ENCODE measurements at places on chromosomes 12 and 14. TPM values are rescaled to one million over a fixed set of nuclear protein-coding genes. Genes with fewer than 3 reads are reported as not detected.

CHGA gene
- 0.52 TPM for total RNA-seq

ADGRD1 gene
- not detected for total RNA-seq

TIMELESS gene
- total RNA-seq, result 21.7 TPM

KIF5A gene
- total RNA-seq, result 2.4 TPM

CLEC14A gene
- total RNA-seq, result not detected

SPIC gene
- not detected for total RNA-seq

ISCA2 gene
- 17.8 TPM for total RNA-seq

GUCY2C gene
- not detected for total RNA-seq

B3GNT4 gene
- total RNA-seq, result 0.67 TPM

GRCh38 chr12:16282978-16283377, 5.5 kb upstream of the SLC15A5 start:
- no peak for DNase-seq

DNA sequence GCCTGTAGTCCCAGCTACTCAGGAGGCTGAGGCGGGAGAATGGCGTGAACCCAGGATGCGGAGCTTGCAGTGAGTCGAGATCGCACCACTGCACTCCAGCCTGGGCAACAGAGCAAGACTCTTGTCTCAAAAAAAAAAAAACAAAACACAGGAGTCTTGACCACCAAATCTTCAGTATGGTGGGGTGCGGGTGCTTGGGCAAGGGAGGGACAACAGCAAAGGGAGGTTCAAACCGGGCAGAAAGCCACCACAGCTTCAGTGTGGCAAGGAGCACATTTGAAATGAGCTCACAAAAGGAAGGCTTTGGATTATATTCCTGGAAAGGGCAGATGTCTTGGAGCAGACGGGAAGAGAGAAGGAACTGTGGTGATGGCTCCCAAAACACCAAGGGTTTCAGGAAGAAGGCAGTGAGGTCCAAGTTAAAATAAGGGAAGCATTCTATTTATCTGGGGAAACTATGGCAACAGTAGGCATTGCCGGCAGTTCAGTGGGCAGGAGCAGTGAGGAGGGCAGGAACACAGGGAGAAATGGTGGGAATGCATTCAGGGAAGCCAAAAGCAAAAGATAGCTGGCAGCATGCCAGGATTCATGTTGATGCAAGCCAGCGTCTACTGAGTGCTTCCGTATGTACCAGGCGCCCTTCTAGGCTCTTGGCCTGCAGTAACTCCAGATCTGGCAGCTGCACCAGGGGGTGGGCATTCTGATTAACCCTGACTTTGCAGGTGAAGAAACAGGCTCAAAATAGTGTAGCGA, 51.0 kb upstream of the SRSF5 start:
- DNase-seq, result peak; percentile 93

- DNase-seq, result no peak
Observed at GRCh38 chr14:95869776-95870175, 6.9 kb upstream of the TUNAR start.

- DNase-seq, result peak; percentile 58
Observed at GRCh38 chr12:42686514-42687172, 97.1 kb upstream of the PRICKLE1 start.

GRCh38 chr12:46374310-46374709, 1.7 kb upstream of the SLC38A2 start:
- no peak for DNase-seq

- no peak for DNase-seq
Observed at GRCh38 chr12:123233505-123234308, 471 bp downstream of the MTRFR start.

- DNase-seq, result no peak
Observed at GRCh38 chr12:128476266-128476665, 209.3 kb downstream of the TMEM132C start.

GRCh38 chr14:77989441-77989991, 180.7 kb upstream of the NRXN3 start:
- DNase-seq, result no peak

DNA sequence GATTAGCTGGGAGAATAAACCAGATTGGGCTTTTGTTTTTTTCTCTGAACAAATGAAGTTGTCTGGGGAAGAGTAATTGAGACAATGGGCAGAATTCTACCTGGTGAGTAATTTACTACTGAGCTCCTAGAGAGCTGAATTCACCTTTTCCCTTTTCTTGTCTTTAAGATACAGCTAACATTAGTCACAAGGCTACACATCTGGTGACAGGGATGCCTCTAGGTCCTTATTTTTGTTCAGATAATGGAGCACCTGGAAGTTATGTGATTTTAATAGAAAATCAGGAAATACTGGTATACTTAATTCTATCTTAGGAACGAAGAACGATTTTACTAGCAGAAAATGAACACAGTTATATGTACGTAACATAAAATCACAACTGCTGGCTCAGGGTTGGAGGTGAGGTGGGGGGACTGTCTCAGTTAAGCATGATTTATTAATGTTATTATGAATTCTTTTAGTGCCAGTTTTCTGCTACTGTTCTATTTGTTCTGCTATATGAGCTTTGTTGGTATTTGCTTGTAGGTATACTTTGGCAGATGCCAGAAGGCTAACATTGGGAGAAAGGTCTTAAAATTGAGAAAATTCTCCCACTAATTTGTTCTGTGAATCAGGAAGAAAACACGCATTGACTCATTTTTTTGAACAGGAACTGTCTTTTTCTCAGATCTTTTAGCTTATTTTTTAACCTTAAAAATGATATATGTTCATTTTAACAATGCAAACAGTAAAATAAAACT, 482.7 kb upstream of the RGS6 start:
- DNase-seq, result no peak

- DNase-seq, result no peak
Observed at GRCh38 chr14:102746634-102747438, 30.4 kb upstream of the TRAF3 start.

DNA sequence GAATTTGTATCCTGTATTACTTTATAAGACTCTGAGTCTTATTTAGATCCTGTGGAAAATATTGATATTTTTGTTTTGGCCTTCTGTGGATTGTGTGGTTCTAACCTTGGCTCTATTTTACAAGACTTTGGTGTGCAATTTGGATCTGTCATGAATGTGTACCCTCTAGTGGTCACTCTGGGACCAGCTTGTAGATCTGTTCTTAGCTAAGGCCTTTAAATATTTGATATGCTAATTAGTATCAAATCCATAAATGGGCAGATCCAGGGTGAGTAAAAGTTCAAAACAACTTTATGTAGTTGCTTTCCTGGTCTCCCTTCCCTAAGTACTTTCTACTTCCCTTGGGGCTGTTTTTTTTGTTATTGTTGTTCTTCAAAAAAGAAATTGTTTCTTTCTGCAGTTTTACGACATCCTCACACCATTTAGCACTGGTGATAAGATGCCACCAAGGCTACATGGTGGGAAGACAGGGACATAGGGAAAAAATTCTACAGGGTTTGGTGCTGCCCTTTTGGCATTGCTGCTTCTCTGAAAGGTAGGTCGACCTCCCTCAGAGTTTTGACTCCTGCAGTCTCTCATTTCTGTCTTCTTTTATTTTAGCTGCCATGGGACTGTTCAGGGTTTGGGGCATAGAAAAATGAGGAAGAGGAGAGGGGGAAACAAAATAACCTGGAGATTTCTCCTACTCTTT, 238.5 kb downstream of the GPHN start:
- peak; percentile 28 for DNase-seq

DNA sequence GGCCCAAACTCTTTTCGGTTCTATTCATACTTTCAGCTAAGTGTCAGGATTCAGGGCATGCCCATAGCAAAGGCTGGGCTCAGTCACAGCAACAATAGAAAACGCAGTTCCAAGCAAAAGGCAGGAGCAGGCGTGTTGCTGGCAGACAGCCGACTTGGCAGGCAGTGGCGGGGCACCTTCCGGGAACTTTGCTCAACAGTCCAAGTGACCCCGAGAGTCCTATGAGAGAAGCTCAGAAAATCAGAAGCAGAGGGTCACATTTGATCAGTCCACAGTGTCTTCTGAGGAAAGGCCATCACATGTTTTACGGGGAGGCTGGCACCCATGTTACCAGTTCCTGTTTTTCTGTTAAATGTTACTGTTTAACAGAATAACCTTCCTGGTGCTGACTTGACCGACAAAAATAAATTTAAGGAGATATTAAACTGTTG, 115.0 kb downstream of the DACT1 start:
- DNase-seq, result peak; percentile 53

GRCh38 chr12:52058631-52059361, 7.6 kb downstream of the NR4A1 start:
- DNase-seq, result no peak

GRCh38 chr14:52117111-52117832, 48.4 kb upstream of the NID2 start:
- DNase-seq, result no peak

DNA sequence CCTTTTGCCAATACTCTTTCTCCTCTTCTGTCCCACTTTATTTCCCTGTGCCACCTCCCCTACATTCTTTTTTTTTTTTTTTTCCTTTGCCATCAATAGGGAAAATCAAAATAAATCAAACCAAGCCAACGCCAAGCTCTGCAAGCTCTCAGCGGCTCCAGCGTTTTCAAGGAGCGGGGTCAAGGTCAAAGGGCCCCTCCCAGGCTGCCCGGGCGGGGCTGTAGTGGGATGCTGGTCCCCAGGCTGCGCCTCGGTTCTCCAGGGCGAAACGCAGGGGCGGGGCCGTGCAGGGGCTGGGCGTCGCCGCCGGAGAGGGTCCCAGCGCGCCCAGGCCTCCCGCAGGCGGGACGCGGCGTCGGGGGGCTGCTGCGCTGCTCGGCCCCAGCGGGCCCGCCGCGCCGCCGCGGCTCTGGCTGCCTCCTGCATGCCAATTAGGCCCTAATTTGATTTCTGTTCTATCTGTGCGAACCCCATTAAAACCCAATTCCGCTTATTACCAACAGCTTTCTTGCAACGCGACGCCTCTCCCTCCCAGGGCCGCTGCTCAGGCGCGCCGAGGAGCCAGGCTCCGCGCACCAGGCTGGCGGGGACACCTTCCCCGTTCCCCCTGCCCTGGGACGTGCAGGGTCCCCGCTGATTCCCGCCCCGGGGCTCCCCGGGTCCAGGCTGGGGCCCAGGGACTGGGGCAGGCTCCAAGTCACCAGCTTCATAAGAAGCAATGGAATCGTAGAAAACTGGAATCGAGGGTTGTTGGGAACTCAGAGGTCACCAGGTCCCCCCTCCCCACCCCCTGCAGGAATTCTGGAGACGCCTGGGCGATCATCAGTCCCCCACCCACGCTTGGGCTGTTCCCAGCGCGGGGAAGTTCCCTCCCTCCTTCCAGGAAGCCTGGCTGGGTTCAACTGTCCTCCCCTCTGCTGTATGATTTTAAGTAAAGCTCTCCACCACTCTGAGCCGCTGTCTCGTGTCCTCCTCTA, 50.7 kb upstream of the MAP1LC3B2 start:
- no peak for DNase-seq

Data from mammary epithelial cell (primary cell).